ENCODE measurements at places on chromosomes 2 and 18. TPM values are rescaled to one million over a fixed set of nuclear protein-coding genes. Genes with fewer than 3 reads are reported as not detected.

GAL3ST2 gene
- total RNA-seq, result 50.8 TPM

TBC1D8 gene
- total RNA-seq, result 16.1 TPM

SCYGR4 gene
- total RNA-seq, result not detected

SMYD1 gene
- total RNA-seq, result not detected

SH3BP4 gene
- 26.0 TPM for total RNA-seq

FEV gene
- total RNA-seq, result 4.8 TPM

MAP3K19 gene
- total RNA-seq, result not detected

COL4A3 gene
- total RNA-seq, result 0.61 TPM

TUBA3E gene
- total RNA-seq, result not detected

LRP1B gene
- total RNA-seq, result 0.59 TPM

TMEM200C gene
- 0.20 TPM for total RNA-seq

NYAP2 gene
- not detected for total RNA-seq

LIMS2 gene
- 9.2 TPM for total RNA-seq

CHRND gene
- total RNA-seq, result not detected

PRKAG3 gene
- total RNA-seq, result not detected

ICA1L gene
- total RNA-seq, result 2.9 TPM

C2orf66 gene
- not detected for total RNA-seq

ZNF892 gene
- total RNA-seq, result 1.9 TPM

IL36B gene
- not detected for total RNA-seq

ABCG8 gene
- 0.53 TPM for total RNA-seq

IL36A gene
- not detected for total RNA-seq

IL37 gene
- total RNA-seq, result 1.5 TPM

LDLRAD4 gene
- total RNA-seq, result 33.6 TPM

ZNF396 gene
- 4.4 TPM for total RNA-seq

AGAP1 gene
- 61.3 TPM for total RNA-seq

BBS5 gene
- 1.4 TPM for total RNA-seq

TSGA10 gene
- total RNA-seq, result 9.1 TPM

ALK gene
- total RNA-seq, result 0.25 TPM

Data from left colon (tissue), 2 donors.